ENCODE measurements at places on chromosomes 6 and 20.

GRCh38 chr20:41277049-41277448, 40.5 kb downstream of the ZHX3 start:
- no peak for DNase-seq

GRCh38 chr6:7148100-7148822, 40.5 kb downstream of the RREB1 start:
- no peak for DNase-seq

DNA sequence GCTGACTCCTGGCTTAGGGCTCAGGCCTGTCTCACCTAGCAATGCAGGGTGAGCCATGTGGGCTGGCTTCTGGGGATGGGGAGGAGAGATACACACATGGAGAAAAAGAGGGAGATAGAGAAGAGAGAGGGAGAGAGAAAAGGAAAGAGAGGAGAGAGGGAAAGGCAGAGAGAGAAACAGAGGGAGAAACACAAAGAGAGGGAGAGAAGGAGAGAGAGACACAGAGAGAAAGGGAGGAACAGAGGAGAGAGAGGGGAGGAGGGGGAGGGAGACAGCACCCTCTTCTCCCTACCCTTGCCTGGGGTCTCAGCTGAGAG, 24.8 kb downstream of the NTSR1 start:
- DNase-seq: no peak

DNA sequence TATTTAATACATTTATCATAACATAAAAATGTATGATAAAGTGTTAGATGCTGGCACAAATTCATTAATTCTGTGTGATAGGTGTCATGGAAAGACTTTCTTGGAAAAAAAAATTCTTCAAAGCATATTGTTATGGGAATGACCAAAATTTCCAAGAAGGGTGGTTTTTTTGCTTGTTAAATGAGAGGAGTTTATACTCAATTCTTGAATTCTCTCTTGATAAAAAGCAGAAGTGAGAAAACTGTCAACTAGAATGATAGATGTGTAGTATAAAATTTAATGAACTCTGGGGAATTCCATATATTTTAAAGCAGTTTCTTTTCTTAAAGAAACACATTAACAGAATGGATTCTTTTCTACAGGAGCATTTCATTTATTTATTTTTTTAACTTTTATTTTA, 62.0 kb upstream of the SNAP91 start:
- no peak for DNase-seq

DNA sequence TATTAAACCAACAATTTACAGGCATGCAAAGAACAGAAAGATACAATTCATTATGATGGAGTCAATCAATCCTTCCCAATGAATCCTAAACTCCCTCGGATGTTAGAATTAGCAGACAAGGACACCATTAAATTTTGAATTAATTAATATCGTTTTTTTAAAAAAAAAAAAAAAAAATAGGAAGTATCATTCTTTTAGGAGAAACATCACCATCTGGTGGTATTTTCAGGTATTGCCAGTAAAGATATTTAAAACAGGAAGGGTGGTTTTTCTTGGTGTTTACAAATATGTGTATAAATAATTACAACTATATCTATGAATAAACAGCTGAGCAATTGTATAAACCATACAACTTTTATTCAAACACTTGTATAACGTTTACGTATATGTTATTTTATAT, 564.4 kb downstream of the HAO1 start:
- no peak for DNase-seq

- DNase-seq: no peak
These were observed 261.4 kb downstream of the ZNF217 start for GRCh38 chr20:53332022-53332837.

- no peak for DNase-seq
These were observed 27.6 kb upstream of the HACE1 start for GRCh38 chr6:104887350-104887749.

DNA sequence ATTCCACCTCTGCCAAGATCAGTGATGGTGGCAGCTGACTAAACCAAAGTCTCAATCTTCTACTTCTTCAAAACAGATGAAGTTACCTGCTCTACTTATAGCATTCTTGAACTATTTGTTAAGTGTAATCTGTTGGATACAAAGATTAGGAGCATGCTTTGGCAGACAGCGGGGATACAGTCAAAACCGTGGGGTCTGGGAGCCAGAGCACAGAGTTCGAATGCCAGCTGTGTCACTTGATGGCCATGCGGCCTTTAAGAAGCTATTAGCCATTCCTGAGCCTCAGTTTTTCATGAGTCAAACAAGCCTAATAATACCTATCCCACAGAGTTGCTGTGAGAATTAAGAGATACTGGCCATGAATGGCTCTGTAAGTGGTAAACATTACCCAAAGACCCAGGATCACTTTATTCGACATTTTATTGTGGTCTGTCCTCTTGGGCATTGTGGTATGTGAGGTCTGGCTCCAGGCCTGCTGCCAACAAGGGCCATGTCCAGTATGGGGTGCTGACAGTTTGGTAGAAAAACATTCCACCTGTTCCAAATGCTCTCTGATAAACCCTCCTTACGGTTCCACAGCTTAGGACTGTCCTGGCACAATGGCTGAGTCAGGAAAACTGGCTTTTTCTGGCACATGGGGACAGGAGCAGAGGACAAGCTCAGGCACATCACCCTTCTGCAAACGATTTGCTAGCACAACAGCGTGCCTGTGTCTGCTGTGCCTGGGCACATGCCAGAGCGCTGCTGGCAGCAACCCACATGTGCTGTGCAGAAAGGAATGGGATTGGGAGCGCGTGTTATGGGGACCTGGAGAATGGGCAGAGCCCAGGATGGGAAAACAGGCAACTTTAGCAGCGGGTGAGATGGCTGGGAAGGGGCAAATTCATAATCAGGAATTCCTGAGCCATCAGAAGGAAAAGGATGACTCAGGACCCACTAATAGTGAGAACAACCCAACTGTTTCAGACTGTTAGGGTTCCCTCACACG, 15.7 kb upstream of the FAM83C start:
- no peak for DNase-seq

- DNase-seq: no peak
These were observed 320.5 kb downstream of the HACE1 start for GRCh38 chr6:104539173-104539572.

- DNase-seq: no peak
These were observed 377.1 kb downstream of the BTBD9 start for GRCh38 chr6:38262609-38263008.

DNA sequence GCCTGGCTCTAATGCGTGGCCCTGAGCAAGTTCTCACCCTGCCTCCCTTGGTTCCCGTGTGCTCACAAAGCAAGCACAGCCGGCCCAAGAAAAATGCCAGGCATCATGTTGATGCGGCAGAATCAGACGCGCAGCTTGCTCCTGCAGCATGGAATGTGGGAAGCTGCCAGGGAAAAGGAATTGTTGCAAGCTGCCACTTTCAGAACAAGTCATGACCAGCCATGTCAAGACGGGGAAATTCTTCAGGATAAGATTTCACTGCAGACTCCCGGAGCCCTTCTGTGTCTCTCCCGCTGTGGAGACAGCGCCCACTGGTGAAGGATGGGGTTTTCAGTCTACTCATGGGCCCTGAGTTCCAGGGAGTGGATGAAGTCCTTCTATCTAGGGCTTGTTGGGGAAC, 4.6 kb downstream of the DACT2 start:
- no peak for DNase-seq

GRCh38 chr20:10209091-10209490, 9.5 kb upstream of the SNAP25 start:
- no peak for DNase-seq

GRCh38 chr6:144335311-144335861, 50.3 kb downstream of the UTRN start:
- no peak for DNase-seq

- no peak for DNase-seq
These were observed 149.7 kb downstream of the KIF16B start for GRCh38 chr20:16423311-16424212.

DNA sequence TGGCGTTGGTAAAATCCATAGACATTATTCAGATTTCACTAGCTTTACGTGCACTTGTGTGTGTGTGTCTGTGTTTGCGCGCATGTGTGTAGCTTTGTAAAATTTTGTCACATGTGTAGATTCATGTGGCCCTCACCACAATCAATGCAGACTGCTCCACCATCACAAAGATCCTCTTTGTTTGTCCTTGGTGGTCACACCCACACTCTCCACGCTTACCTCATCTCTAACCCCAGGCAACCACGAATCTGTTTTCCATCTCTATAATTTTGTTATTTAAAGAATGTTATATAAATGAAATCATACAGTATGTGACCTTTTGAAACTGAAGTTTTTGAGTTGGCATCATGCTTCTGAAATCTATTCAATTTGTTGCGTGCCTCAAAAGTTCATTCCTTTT, 58.5 kb downstream of the GRM1 start:
- DNase-seq: no peak

DNA sequence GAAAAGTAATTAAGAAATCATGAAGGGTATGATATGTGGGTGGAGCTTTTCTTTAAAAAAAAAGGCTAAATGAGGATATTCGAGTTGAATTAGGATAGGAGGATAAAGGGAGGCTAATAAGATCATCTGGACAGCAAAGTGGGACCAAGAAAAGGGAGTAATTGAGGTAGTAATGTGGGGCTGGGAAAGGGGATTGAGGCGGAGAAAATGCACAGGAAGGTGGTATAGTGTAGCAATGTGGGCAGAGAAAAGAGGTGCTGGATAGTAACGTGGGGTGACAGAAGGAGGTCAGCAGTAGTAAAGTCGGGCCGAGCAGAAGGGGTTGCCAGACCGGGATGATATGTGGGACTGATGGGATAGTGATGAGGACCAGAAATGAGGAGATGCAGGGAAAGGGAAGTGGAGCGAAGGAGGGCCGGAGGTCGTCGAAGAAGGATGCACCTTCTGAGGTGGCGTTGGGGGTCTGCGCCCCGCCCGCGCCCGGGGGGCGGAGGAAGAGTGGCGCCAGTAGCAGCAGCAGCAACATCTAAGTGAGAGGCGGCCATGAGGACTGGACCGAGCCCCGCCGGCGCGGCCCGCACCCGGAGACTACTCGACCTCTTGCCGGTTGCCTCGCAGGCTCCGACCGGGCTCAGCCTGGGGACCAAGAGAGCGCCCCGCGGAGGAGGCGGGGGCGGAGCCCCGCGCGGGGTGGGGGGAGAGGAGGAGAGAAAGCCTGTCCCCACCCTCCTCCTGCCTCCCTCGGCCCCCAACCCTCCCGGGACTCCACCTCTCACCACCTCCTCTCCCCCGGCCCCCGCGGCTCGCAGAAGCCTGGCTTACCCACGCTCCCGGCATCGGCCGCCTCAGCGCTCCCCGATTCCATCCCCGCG, 887 bp downstream of the GABBR1 start:
- no peak for DNase-seq

- no peak for DNase-seq
These were observed 694.6 kb downstream of the QKI start for GRCh38 chr6:164108869-164109769.

DNA sequence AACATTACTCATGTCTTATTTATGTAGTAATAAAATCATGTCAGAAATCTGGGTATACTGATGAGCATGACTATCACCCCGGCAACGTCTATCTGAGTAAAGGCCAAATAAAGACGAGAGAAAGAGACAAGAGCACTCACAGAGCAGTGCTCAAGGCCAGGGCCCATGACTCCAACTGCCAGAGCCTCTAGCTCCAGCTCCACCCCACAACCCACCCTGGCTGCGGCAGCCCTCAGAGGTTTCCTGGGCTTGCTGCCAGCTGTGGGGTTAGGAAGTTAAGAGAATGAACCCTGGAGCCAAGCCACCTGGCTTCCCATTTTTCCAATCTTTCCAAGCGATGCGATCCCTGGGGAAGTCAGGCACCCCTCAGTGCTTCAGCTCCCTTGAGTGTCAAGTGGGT, 92.0 kb upstream of the PAX1 start:
- DNase-seq: no peak

- DNase-seq: no peak
These were observed 28.9 kb downstream of the CDH26 start for GRCh38 chr20:59987135-59987534.

GRCh38 chr6:56556751-56557540, 85.7 kb downstream of the DST start:
- no peak for DNase-seq

- no peak for DNase-seq
These were observed 86.0 kb downstream of the SESN1 start for GRCh38 chr6:109008537-109009235.

Measured in esophagus squamous epithelium (tissue), 5 donors.